Activated effector memory CD4-positive, alpha-beta T cell treated with Interleukin-2 at 50 U/mL for 16 hours (primary cell): ENCODE measurements at places on chromosomes 5 and 9.

DNA sequence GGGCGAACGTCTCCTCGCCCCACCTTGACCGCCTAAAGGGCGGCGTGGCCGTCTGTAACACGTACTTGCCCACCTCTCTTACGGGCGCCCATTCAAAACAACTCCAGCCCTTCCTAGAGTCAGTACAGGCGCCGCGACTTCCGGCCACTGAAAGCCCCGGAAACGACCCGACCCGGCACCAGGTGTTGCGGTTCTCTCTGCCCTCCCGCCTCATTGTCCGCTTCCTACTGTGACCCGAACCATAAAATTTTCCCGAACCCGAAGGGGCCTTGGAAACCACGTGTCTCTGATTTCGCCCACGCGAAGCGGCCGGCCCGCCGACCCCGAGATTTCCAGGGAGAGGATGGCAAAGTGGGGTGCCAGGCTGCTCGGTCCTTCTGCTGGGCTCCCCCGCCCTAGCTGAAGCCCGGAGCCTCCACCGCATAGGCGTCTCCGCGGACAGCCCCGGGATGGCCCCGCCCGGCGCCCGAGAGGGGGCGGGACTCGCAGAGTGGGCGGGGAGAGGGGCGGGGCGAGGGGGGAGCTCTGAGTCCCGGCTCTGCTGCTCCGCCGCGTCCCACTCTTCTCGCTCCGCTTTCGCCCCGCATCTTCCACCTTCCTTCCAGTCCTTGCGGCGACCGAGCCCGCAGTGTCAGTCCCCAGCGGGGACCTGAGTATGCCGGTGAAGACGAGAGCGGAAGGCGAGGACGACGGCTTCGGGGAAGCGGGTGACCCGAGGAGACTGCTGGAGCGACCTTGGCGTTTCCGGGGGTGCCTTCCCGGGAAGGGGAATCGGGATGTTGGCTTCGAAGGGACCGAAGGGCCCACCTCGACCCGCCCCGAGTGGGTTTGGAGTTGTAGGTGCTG, 684 bp upstream of the PTGES2 start:
- DNase-seq, result peak; percentile 80

DNA sequence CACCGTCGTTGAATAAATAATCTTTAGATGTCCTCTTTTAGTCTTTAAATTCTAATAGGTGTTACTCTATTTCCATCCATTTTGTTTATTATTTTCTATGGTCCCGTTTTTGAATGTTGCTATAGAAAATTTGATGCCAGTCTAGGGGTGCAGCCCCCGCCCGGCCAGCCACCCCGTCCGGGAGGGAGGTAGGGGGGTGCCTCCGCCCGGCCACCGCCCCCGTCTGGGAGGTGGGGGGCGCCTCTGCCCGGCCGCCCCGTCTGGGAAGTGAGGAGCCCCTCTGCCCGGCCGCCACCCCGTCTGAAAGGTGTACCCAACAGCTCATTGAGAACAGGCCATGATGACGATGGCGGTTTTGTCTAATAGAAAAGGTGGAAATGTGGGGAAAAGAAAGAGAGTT, 2372.2 kb upstream of the WWC1 start:
- DNase-seq, result no peak

GRCh38 chr5:100861148-100861547, 41.9 kb downstream of the ST8SIA4 start:
- no peak for DNase-seq

- DNase-seq, result no peak
Measured at GRCh38 chr5:32100691-32101302, 73.3 kb downstream of the GOLPH3 start.

- no peak for DNase-seq
Measured at GRCh38 chr9:17955409-17955808, 376.5 kb downstream of the SH3GL2 start.

- DNase-seq, result no peak
Measured at GRCh38 chr5:9354336-9355081, 191.4 kb downstream of the SEMA5A start.

DNA sequence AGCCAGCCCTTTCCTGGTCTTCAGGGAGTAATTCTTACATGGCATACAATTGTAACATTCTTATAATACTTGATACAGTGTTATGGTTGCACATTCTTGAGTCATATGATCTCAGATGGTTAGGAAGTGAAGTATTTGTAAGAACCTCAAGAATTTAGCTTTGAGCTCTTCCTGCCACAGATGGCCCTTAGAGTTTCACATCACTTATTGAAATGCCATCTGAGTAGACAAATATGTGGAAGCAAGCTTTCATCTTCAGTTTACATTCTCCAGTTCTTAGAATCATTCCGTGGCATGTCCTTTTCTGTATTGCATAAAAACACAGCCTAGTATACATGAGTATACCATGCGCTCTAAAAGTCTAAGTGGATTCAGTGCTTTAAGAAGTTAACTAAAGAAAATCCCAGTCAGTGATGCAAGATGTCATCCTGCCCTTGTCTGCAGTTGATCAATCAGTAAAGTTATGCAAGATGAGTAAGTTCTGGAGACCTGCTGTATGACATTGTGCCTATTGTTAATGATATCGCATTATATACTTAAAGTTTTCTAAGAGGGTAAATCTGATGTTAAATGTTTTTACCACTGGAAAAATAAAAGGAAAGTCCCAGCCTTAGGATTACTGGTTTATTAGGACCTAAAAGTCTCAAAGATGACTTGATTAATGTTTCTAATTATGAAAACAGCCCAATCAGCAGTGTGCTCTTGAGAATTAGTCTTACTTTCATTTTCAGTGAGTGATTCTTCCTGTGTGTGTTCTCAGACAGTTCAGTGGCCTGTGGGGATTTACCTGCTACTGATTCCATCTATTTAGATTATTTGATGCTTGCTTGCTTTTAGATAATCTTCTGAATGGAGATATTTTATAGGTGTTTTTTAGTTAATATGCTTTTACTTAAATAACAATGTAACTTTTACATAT, 29.4 kb downstream of the RHOBTB3 start:
- no peak for DNase-seq

GRCh38 chr5:26674846-26675245, 363.5 kb downstream of the CDH9 start:
- DNase-seq, result no peak

DNA sequence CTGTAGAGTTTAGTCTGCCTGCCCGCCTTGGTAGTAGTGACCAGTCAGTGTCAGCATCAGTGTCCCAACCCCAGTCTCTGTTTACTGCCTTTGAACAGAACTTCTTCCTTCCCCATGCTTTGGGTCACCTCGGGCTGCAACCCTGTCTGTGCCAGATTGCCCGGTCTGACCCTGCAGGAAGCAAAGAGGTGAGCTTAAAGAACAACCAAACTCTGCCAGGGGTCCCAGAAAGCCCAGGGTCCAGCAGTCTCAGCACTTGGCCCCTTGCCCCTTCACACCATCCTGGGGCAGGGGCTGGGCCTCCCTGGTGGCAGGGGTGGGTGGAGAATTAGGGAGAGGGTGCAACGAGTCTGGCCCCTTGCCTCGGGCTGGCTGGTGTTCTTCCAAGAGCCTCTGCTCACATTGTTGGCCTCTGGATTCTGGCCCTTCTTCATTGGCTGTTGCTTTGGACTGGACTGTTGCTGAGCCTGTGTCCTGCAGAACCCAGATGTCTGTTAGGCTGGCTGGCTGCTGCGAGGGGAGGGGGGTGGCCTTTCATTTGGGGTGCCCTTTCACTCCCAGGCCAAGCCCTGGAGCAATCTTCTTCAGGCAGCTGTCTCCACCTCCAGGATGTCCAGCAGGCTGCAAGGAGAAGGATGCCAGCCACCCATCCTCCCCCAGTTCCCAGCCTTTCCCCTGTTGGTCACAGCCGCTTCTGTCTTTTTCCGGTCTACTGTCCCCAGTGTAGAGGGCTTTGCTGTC, 51.2 kb downstream of the SAR1B start:
- DNase-seq, result no peak

DNA sequence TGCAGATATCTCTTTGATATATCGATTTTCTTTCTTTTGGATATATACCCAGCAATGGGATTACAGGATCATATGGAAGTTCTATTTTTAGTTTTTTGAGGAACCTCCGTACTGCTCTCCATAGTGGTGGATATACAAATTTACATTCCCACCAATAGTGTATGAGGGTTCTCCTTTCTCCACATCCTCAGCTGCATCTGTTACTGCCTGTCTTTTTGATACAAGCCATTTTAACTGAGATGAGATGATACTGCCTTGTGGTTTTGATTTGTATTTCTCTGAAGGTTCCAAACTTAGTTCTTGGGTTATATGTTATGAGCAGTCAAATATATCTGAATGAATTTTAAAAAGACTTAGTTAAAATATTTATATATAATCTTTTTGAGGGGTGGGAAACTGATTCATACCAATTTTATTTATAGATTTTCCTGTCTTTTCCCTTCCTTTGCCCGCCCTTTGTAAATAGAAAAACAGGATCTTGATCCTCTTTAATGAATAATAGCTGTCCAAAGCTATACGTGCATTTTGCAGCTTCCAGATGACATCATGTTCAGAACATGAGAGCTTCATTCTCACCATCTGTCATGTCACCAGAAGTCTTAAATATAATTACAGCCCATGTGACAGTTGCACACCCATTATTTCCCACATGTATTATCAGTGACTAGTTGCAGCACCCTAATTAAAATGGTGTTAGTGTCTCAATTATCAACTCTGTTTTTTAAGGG, 6.2 kb upstream of the ARHGEF28 start:
- DNase-seq, result no peak

DNA sequence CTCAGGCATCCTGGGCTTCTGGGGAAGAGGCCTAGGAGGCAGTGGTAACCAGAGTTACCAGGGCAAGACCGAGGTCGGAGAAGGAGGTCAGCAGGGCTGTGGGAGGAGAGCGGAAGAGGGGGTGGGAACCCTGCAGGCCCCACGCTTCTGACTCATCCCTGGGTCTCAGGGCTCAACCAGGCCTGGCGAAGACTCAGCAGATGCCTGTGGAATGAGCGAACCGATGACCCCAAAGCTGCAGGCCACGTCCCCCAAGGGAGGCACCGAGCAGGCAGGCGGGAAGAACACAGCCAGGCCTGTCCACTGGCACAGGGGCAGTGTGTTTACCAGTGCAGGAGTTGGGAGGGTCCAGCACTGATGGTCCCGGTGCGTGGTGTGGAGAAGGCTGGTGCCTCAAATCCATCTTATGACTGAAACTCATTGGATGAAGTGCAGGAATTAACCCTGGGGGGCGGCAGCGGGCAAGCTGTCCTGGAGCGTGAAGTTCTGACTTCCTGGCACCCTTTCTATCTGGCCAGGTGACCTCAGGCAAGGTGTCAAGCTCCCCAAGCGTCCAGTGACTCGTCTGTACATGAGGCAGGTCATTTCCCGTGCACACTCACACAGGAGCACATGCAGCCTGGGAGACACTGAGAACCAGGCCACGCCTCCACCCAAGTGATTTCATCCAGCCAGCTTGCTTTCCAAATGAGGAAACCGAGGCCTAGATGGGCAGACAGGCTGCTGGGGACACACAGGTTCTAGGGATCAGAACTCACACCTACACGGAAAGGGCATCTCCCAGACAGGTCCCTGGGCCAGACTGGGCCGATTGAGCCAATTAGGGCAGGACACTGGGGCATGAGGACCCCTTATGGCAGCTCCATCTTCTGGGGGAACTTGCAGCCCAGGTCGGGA, 69.1 kb downstream of the ADAMTS2 start:
- no peak for DNase-seq

DNA sequence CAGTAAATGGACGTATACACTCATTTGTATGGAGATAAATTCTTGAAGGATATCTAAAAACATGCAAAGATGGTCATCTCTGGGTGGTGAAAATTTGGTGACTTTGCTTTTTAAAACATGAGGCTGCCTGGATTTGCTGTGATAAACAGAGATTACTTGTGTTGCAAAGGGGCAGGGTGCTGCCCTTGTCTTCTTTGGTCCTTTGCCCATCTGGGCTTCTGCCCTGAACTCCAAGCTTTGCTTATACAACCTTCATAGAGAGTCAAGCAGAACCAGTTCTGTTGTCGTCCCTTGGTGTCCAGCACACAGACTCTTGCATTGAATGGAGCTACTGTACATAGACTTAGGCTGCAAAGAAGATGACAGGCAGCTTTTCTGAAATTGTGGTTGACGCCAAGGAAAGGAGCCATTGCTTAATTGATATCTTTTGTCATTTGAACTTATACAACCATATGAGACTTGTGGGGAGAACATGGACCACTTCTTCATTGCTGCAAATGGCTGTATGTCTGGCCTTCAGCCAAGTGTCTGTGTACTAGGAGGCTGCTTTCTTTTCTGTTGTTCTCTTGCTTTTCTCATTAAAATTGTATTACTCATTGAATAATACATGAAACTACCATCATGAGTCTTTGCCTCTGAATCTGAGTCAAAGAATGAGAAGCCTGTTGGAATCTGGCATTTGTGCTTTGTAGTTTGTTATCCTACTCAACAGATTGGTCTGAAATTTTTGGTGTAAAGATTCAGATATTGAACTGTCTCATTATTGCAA, 152.5 kb downstream of the DMRT2 start:
- no peak for DNase-seq

DNA sequence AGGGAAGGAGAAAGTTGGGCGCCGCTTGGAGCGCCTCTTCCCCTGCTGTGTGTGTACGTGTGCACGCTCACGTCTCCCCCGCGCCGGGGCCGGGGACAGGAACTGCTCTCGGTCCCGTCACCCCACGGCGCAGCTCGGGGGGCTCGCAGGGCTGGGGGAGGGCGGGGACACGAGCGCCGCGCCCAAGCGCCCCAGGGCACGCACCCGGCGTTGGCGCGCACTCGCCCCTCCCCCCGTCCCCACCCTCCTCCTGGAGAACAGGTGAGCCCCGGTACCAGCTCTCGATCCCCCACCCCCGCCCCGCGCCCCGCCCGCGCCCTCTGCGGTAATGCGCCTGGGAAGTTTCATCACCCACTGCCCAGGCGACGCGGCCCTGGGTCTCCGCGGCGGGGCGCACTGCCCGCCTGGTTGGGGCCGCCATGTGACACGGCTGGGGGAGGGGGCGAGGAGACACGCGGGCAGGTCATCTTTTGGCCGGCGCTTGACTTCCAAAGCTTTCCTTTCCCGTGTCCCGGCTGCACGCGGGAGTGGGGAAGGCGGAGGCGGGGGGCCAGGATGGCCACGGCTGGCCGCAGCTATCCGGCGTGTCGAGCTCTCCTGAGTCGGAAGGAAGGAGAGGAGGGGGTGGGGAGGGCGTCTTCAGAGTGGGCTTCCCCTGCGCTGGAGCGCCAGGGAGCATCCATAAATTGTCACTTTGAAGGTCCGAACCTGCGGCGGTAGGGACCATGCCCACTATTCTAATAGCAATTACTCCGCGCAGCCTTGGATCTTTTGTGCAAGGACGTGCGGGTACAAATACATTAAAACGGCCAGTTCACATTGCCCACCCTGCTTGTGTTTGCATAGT, 1.5 kb upstream of the STC2 start:
- no peak for DNase-seq
